ENCODE measurements at places on chromosomes 11 and 22.

GRCh38 chr11:78216021-78216420, 27.3 kb downstream of the USP35 start:
- no peak for DNase-seq

- peak; percentile 81 for DNase-seq
Observed at GRCh38 chr11:110429731-110430266, at the start of gene FDX1. TSS of gene FDX1 (plus strand) at chr11:110429948. CDS start at chr11:110430121, 173 bp downstream.

DNA sequence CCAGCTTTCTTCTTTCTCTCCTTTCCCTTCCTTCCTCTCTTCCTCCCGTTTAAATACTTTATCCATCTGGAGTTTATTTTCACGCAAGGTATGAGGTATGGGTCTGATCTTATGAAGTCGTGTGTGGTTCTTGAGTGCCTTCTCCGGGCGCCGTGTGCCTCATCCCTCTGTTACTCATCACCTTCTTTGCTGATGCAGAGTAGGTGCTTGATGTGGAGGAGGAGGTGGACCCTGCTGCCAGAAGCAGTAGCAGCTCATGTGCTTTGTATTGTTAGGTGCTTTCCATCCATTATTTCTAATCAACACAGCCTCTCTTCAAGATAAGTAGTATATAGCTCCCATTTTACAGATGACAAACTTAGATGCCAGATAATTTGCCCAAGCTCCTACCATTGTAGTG, 47.0 kb downstream of the TNRC6B start:
- no peak for DNase-seq

GRCh38 chr11:60914633-60915247, 782 bp downstream of the TMEM109 start:
- DNase-seq: peak; percentile 53

DNA sequence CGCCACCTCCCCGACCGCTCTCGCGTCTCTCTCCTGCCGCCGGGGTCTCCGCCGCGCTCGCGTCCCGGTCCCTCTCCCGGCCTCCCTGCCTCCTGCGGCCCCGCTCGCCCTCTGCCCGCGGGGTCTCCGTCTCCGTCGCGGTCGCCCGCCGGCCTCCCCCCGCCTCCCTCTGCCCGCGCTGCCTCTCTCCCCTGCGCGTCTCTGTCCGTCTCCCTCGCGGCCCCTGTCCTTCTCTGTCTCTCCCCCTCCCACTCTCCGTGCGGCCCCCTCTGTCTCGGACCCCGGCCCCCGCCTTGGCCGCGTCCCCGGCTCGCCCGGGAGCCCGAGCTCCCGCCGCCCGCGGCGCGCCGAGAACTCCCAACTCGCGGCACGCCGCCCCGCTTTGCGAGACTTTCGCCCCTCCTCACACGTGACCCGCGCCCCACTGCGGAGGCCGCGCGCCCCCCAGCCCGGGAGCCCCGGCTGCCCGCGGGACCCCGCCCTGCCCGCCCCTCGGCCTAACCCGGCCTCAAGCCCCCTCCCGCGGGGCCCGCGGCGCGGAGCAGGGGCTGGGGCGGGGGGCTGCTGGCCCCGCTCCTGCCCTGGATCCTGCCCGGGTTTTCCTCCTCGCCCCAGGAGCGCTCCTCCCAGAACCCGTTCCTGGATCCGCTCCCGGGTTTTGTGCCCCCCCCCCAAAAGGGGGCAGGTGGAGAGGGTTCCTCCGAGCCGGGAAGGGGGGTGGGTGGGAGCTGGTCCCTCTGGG, 702 bp upstream of the KCNJ4 start:
- DNase-seq: no peak

DNA sequence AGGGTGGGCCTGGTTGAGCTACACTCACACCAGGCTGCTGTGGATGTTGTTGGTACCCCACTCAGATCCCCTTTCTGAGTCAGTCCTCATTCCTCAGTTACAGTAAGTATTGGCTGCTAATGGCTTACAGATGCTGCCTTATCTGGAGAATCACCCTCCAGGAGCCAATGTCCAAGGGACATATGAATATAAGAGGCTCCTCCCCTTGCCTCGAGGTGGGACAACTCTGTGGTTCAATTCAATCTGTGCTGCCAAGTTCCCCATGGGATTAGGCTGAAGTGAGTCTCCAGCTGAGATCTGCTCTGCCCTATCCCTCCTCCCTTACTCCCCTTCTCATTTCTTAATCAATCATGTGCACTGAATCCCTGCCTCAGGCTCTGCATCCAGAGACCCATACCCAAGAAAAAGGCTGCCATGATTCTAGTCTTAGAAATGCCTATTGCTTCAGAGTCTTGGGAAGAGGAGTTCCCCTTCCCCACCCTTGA, 168.8 kb upstream of the SYT13 start:
- no peak for DNase-seq

- peak; percentile 31 for DNase-seq
Observed at GRCh38 chr22:21760640-21761039, 25.0 kb upstream of the YPEL1 start.

- DNase-seq: no peak
Observed at GRCh38 chr11:98955551-98955950, 65.2 kb upstream of the CNTN5 start.

- no peak for DNase-seq
Observed at GRCh38 chr11:110720431-110721275, 8.4 kb upstream of the ARHGAP20 start.

GRCh38 chr11:75639762-75640181, 29.1 kb downstream of the MAP6 start:
- DNase-seq: peak; percentile 18

- DNase-seq: no peak
Observed at GRCh38 chr11:119943298-119943655, 194.6 kb downstream of the TRIM29 start.

DNA sequence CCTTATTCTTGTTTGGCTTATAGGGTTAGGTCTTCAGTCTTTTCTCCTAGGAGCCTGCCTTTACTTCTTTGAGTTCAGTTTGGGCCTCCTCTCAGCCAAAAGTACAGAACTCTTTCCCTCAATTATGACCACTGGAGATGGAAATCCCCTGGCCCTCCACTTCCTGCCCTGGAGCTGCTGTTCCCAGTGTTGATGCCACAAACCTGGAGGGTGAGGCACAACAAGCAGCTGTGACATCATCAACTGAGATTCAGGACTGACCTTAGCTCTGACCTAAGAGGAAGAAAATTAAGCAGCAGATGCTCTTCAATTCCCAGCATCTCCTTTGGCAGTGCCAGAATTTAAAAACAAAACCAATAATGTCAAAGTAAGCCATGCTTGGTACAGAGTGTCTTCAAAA, 3.0 kb downstream of the ABTB2 start:
- DNase-seq: peak; percentile 69

GRCh38 chr11:95520369-95521132, 269.0 kb downstream of the FAM76B start:
- DNase-seq: no peak
